ENCODE measurements at places on chromosomes 7 and 10.
A peak's percentile ranks its signal among the peaks of the same experiment; 100 is the strongest.

DNA sequence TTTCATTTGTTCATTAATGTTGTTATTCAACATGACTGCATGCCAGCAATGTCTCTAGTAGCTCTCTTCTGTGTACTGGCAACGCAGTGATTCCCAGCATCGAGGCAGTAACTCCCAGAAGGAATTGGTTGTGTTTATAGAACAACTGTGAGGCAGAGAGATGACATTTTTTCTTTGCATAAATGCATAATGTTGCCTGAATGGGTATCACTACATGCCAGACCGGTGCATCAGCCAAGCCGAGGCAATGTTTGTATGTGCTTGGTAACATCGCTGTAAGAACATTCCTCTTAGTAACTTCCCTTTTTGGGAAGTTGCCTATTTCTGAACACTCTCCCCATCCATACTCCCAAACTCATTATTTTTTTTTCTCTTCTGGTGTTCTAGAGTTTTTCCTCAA is 182.9 kb downstream of the HTR7 start:
- DNase-seq: peak; percentile 77

DNA sequence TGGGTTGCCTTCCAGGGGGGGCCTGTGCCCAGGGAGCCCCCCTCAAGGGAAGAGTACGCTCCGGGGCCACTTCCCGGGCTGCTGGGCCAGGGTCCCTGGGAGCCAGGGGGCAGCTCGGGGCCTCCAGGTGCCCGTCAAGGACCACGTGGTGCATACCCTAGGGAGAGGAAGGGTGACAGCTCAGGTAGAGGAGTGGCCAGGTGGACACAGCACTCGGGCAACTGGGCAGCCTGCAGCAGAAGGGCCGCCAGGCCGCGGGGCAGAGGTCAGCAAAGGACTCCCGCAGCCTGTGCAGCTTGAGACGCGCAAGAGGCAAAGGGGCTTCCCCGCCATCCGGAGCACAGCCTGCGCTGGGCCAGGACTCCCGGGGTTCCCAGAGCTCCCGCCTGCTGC is 26.4 kb downstream of the AP5Z1 start:
- DNase-seq: no peak

DNA sequence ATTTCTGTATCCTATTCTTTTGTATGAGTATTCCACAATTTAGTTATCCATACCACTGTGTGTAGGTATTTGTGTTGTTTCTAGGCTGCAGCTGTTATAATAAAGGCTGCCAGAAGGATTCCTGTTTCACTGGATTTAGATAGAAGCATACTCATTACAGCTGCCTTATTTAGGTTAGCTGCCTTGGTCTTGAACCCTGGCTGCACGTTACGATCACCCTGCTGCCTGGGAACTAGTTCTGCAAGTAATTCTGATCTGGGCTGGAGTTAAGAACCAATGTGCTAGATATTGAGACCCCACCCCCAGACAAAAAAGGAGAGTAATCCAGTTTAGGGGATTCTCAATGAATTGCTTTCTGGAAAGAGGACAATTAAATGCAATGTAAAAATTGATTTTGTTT is 43.1 kb downstream of the CCDC71L start:
- no peak for DNase-seq

DNA sequence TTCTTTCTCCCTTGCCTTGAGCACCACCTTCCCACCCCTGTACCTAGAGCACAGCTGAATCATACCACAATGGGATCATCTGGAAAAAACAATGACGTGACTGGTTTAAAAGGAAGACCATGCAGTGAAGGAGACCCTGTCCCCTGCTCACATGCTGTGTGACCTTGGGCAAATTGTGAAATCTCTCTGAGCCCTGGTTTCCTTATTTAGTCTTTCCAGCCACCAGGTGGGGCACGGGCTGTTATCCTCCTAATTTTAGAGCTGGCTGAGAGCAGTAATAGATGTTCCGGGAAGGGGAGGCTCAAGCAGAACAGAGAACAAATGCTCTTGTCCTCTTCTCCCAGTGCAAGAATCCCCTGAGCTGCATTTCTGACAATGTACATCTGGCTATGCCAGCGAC is 198.3 kb downstream of the RPS24 start:
- DNase-seq: no peak

GRCh38 chr10:122646511-122647382 is 52.9 kb downstream of the C10orf120 start:
- DNase-seq: no peak

DNA sequence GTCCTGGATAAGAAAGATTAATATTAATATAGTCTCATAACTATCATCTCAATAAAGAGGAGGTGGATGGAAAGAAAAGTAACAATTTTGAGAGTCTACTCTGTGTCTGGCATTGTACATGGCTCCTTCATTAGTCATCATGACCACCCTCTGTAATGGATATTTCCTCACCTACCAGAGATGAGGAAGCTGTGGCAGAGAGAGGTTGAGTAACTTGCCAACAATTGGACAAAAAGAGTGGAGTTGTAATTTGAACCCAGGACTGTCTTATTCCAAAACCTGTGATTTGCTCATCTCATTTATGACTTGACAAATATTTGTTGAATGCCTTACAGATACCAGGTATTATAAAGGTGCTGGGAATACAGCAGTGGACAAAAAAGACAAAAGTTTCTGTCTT is 2.1 kb upstream of the IDE start:
- no peak for DNase-seq

- DNase-seq: peak; percentile 34
Measured at GRCh38 chr7:18356191-18356645, 139.3 kb upstream of the HDAC9 start.

DNA sequence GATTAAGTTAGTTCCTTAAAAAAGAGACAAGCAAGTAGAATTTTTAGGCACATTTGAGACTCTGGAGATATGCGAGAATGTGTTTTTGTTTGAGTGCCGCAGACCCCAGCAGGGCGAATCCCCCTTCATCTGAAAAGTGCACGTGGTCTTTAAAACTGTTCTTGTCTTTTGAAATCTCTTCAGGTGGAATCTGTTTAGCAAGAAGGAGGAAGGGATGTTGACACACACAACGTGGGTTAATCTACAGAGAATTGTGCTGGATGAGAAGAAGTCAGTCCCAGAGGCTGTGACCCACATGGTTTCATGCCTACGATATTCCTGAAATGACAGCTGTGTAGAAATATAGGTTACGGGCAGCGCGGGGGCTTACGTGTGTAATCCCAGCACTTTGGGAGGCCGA is 27.1 kb upstream of the ZFAND2A start:
- DNase-seq: no peak

- DNase-seq: no peak
Measured at GRCh38 chr7:26479581-26479980, 187.9 kb downstream of the SNX10 start.

DNA sequence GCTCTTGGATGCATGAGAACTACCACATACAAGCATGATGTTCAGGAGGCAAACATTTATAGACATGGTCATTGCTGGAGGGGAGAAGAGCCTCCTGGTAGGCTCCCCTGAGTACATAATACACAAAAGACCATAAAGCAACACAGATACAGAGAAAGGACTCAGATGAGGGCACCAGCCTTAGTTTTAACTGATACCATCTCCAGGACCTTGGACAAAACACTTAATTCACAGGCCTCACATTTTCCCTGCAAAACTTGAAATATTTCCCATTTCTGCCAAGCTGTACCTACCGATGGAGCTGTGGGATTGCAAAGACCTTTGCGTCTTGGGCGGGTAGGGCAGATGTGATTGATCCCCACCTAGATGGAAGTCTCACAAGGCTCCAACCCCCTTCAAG is 16.7 kb upstream of the ZNF488 start:
- no peak for DNase-seq

- no peak for DNase-seq
Measured at GRCh38 chr7:83005410-83005809, 157.3 kb downstream of the PCLO start.

DNA sequence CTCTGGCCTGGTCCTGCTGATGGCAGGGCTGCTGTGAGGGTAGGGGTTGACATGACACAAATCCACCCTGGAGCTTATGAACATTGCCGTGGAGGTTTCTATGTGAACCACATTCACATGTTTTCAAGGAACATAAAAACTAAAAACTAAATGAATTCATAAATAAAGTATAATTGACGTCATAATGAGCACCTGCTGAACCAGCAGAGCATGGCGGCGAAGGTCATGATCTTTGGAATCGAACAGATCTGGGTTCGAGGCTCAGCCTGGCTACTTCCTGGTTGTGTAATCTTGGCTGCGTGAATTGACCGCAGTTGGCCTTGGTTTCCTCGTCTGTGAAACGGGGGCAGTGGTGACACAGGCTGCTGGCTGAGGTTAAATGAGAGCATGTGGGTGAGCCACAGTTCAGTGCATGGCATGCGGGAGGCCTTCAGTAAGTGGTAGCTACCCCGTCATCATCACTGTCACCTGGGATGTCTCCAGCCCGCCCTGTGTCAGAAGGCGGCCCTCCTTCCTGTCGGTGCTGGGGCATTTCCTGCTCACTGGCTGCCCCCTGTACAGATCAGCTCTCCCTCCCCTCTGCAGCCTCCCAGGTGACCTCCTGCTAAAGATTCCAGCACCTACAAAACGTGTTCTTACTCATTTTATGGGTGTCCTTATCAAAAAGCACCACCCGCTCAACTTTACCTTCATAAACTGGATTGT is 190.3 kb upstream of the SHH start:
- no peak for DNase-seq

- DNase-seq: no peak
Measured at GRCh38 chr10:97101166-97101940, 84.4 kb downstream of the SLIT1 start.

DNA sequence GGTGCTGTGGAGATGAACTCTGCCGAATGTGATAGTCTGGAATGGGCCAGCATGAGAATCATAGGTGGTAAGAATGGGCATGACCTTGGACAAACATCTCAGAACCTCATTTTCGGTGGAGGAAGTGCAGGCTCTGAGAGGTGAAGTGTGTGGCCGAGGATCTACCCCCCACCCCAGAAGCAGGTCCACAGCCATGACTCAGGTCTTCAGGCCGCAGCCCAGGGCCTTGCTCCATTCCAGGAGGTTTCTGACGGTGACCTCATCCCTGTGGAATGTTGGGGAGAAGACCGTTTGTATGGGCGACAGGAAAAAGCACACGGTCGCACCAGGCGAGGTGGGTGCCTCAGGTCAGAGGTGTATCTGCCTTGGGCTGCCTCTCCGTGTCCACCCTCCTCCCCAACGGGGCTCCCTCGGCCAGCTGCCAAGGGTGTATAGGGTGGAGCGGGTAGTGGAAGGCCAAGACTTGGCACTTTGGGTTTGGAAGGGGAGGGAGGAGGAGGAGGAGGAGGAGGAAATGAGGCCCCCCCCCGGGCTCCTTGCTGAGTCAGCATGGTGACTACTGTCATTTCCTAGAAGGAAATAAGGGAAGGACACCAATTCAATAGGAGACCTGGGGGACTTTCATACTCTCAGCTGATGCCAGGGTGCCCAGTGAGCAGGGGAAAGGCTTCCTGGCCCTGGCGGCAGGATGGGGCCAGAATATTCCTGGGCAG is 168.0 kb upstream of the RHEB start:
- peak; percentile 94 for DNase-seq

- no peak for DNase-seq
Measured at GRCh38 chr10:29533696-29534285, 101.0 kb downstream of the SVIL start.

GRCh38 chr10:75707080-75707840 is 275.8 kb downstream of the LRMDA start:
- DNase-seq: no peak

GRCh38 chr10:125827133-125827532 is 3.8 kb downstream of the BCCIP start:
- DNase-seq: no peak

- no peak for DNase-seq
Measured at GRCh38 chr10:29798921-29799690, 164.3 kb upstream of the SVIL start.

DNA sequence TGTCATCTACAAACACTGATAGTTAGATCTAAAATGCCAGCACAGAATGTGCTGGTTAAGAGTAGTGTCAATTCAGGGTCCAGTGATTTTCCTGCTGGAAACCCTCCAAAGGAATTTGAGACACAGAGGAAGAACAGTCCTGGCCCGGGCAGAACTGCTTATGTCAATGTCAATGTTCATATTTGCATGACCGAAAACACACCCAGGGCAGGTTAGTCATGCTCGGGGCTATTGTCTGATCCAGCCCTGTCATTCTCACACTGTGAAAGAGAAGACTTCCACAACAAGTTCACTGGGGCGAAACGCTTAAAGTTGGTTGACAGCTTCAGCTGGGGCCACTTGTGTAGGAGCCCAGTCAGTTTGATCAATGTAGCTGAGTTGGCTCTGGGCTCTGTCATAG is 139.3 kb downstream of the C1GALT1 start:
- no peak for DNase-seq

DNA sequence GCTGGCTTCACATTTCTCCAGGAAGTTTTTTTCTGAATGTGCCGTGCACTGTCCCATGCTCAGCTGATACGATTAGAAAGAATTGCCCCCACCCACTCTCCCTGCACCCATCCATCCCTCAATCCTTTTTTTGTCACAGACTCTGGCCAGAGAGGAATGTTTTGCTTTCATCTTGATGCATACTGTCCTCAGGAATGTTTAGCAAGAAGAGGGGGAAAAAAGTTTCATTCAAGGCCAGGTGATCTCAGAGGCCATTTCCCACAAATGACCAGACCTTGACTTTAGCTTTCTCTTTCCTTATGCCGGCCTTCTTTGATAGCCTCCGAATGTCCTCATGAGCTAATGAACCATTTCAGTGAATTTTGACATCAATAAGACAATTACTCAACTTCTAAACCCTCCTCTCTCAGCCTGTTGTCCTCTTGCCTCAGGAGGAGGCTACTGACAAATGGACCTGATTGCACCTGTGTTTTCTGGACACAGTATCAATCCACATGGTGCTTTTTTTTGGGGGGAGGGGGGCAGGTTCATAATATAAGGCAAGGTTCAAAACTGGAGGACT is 105.0 kb upstream of the KLF6 start:
- DNase-seq: peak; percentile 54

GRCh38 chr10:16182688-16183087 is 254.1 kb upstream of the PTER start:
- peak; percentile 39 for DNase-seq

DNA sequence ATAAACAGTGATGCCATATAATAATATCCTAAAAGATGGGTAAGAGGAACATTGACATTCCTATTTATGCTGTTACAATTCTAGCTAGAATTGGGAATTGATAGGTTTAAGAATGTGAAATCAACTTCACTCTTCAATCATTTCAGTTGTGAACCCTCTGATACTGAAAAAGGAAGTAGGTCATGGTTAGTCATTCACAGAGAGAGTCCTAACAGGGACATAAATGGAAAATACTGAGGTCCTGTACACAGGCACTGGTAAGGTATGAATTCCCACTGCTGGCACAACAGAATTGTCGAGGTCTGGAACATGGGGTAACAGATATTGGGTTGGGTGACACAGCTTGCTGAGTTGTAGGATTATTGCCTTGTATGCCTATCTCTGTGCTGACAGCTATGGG is 289.4 kb upstream of the LRRN3 start:
- no peak for DNase-seq

GRCh38 chr10:50392426-50392825 is 141.1 kb upstream of the ASAH2 start:
- no peak for DNase-seq
